ENCODE measurements at places on chromosomes 2 and 18.

GRCh38 chr2:141035846-141036420 is 1094.9 kb downstream of the LRP1B start:
- DNase-seq: no peak

DNA sequence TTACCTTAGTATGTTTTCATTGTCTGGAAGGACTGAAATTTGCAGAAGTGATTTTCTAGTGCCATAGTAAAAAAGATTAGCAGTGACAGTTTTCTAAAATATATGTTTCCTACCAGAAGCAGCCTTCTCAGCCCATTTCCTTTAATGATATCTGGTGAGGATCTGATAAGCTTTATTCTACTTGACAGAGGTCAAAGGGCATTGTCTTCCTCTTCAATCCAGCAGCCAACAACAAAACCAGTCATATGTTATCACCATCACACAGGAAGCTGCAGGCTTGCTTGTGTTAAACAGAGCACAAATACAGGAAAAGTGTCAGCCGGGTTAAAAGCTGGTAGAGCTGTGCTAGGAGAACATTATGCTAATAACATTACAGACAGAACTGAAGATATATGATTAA is 35.6 kb upstream of the ZSWIM2 start:
- peak; percentile 33 for DNase-seq

- no peak for DNase-seq
These were observed 219.3 kb upstream of the OSR1 start for GRCh38 chr2:19577723-19578122.

DNA sequence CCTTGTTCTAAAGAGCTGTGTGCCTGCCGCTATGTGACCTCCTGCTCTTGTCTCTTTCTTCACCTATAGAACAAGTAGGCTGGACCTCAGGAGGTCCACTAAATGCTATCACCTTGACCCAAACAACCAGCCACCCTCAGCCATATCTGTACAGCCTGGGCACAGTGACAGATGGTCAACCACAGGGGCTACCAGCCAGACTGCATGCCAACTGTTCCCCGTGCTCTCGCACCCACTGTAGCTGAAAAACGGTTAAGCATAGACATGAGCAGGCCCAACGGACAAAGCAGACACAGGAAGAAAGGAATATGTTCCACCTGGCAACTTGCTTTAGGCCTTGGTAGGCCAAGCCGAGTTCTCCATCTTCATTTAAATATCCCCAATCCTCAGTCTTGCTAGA is 43.2 kb upstream of the ACAA2 start:
- DNase-seq: no peak

GRCh38 chr18:30929718-30930117 is 112.8 kb downstream of the DSC3 start:
- no peak for DNase-seq

DNA sequence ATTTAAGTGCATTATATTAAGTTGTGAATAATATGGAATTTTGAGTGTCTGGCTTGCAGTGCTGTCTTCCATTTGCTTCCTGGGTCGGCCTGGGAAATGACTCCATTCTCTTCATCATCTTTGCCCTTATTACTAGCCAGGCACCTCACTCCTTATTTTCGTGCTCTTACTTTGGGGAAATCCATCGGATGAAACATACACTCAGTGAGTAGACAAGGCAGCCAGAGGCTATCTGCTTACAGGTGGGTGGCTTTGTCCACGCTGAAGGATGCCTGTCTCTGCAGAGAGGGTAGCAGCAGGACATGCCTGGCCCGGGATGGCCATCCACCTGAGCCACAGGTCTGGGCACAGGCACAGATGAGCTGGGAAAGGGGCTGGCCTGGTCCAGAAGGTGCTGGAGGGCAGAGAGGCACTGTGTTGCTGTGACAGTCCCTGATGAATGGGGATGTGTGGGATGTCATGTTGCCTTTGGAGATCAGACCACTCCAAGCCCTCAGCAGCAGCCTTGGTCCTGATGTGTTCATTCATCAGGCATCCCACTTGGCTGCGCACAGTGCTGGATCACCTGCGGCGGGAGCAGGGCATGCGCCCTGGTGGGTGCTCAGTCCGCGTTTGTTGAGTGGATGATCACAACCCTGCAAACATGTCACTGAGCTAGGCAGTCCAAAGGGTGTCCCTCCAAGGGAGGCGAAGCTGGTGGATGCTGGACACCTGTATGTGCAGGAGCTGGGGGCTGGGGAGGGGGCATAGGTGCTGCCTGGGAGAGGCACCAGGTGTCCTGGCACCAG is 236.0 kb downstream of the LDLRAD4 start:
- DNase-seq: no peak

- no peak for DNase-seq
These were observed 1.6 kb upstream of the SLC5A7 start for GRCh38 chr2:107984707-107985106.

DNA sequence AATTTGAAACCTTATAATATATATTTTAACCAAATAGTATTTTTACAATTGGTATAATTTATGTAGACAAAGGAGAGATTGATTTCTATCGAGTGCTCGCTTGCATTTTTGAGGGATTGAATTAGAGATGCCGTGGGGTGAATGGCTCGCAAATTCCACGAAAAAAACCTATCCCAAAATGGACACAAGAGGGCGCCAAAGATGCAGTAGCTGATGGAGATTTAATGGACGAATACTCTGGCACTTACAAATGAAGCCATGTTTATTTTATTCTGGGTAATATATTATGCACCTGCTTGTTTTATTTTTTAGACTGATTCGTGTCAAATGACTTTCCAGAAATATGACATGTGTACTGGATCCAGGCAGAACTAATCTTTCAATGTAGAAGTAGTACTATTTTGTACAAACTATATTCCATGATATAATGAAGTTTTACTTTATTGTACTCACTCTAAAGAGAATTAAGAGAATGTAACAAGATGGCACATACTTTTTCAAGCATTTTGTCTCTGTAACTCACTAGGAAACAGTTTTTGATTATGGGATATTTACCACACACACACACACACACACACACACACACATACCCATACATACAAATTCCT is 505.4 kb downstream of the PLCL1 start:
- peak; percentile 63 for DNase-seq

DNA sequence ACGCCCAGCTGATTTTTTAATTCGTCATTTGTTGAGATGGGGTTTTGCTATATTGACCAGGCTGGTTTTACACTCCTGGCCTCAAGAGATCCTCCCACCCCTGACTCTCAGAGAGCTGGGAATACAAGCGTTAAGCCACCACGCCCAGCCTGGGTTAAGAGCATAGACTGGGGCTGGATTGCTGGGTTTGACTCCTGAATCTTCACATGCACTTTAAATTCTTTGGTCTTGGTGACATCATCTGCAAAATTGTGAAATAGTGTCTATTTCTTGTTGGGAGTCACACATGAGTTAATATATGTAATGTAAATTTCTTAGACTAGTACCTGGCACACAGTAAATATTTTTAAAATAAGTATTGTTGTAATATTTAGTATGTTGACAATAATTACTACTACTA is 257.4 kb downstream of the DOK6 start:
- peak; percentile 19 for DNase-seq

DNA sequence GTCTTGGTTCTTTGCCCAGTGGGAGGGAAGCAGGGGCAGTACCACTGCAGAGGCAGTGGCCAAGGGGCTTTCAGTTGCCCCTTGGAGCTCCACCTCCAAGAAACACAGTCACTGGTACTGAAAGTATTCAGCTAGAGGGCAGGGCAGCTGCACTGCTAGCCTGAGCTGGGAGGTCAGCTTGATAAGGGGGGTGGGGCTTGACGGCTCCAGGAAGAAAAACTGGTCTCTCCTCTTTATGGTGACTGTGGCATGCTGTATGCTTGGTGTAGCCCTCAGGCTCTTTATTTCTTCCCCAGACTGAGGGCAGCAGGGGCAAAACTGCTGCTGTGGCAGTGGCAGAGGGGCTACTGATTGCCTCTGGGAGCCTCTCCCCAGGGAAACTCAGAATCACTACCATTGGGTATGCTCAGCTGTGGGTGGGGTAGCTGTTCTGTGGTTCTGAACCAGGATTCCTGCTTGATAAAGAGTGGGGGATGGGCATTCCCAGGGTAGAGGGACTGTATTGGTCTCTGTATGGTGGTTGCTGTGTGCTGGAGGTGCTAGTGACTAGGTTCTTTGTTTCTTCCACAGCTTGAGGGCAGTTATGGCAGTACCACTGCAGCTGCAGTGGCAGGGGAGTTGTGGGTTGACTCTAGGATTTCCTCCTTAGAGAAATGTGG is 134.6 kb upstream of the SCN7A start:
- DNase-seq: no peak

- no peak for DNase-seq
These were observed 206.1 kb downstream of the HAUS1 start for GRCh38 chr18:46310258-46310657.

DNA sequence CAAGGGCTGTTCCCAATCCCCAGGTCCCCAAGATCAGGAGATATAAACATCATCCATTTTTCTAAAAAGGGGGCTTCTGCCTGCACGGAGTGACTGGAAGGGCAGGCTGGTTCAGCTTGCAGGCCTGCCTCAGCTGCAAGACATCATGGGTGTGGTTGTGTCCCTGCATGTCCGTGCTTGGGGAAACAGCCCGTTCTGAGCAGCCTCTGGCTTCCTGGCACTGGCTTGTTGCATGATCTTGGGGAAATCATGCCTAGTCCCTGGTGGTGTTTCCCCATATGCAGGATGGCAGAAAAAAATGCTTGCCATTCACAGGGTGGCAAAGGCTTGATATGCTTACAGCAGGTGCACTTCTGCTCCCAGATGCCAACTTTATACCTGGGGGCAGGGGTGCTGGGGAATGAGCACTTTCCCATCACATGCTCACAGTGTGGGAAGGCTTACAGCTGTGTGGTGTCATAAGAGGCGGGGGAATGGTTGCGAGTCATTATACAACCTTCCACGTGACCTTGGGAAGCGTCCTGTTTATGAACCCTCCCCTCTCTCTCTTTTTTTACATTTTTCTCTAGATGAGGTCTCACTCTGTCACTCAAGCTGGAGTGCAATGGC is 7.2 kb downstream of the PCARE start:
- DNase-seq: no peak

- DNase-seq: no peak
These were observed 98.9 kb downstream of the CYRIA start for GRCh38 chr2:16566701-16567100.

GRCh38 chr18:10475654-10476291 is 21.3 kb downstream of the APCDD1 start:
- DNase-seq: no peak

DNA sequence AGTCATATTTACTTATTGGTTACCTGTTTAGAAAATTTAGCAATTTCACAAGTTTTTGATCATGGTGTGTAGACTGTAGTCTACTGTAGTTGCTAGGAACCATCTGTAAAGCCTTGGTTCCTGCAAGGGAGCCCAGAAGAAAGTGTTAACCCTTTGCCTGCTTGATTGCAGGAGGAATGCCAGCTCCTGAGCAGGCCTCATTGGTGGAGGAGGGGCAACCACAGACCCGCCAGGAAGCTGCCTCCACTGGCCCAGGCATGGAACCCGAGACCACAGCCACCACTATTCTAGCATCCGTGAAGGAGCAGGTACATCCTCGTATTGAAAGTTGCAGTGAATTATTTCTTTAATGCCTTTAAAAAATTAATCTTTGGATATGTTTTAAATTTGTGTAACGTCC is 76.3 kb downstream of the PKP4 start:
- no peak for DNase-seq

GRCh38 chr2:61167579-61167978 is 5.6 kb downstream of the C2orf74 start:
- DNase-seq: no peak

GRCh38 chr2:120735746-120736170 is at the start of gene GLI2:
TSS of gene GLI2 (plus strand) at chr2:120735868. CDS start at chr2:120797321, 61,453 bp downstream.
- peak; percentile 91 for DNase-seq

GRCh38 chr2:170500770-170501169 is 214.4 kb upstream of the SP5 start:
- DNase-seq: no peak

GRCh38 chr2:173851141-173851641 is 114.0 kb downstream of the SP3 start:
- DNase-seq: peak; percentile 31

DNA sequence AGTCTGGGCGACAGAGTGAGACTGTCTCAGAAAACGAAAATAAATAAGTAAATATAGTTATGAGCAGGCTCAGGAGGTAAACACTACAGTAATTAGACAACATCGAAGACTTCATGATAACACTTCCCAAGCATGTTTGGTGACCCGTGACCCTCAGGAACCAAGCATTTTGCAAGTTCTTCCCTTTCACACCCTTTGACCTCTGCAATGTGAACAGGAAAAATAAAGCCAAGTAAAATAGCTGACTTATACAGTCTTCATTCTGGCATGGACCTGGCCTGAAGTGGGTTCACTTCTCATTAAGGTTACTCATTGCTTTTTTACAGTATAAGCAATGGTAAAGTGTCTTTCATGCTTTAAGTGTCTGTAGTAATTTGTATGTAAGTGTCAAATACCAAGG is 15.3 kb upstream of the TGIF1 start:
- no peak for DNase-seq

DNA sequence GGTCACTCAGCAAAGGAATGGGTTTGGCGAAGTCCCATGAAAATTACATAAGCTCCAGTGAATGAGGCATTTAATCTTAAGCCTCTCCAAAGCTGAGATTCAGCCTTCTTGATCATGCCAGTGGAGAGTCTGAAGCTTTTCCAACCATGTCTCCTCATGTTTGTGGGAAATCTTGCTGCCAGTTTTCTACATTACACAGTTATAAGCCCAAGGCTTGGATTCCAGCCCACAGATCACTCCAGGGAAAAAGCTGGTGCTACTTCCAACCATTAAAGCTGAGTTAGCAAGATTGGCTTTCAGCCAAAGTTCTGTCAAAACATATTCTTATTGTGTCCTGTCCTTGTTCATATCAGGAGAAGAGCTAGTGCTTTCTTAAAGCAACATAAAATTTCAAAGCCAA is 293.8 kb downstream of the LRRTM4 start:
- DNase-seq: no peak

DNA sequence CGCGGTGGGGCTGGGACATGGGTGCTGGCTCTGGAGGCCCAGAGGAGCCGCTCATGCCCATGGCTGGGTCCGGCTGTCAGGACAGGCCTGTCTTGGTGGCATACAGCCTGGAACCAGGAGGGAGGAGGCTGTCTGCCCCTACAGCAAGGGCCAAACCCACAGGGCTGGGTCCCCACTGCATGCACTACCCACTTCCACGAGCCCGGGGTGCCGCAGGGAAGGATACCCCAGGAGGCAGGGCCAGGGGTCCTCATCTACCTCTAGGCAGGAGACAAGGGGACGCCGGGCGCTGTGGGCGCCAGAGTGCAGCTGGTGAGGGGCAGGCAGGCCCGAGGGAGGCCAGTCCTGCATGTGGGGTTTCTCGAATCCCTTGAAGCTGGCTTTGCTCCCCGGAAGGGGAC is 95.1 kb upstream of the GPC1 start:
- no peak for DNase-seq

- DNase-seq: no peak
These were observed 33.6 kb downstream of the CHRNA1 start for GRCh38 chr2:174730698-174731018.

GRCh38 chr2:53960476-53960875 is 10.3 kb downstream of the PSME4 start:
- no peak for DNase-seq

DNA sequence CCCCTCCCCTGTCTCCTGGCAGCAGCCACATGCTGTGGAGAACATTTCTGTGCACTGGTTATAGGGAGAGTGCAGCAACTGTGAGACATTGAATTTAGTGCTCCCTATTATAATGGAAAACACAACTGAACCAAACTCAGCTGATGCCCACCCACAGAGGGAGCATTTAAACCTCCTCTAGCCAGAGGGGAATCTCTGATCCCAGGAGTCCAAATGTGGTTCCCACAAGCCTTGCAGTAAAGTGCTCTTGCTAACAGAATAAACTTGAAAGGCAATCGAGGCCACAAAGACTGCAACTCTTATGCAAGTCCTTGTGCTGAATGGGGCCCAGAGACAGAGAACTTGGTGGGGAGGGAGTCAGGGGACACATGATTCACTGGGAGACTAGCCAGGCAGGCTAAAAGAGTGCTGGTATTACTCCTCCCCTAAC is 638.8 kb upstream of the VRK2 start:
- no peak for DNase-seq
